Posterior vena cava (tissue), 2 donors: ENCODE measurements at places on chromosomes 13 and 19.

DNA sequence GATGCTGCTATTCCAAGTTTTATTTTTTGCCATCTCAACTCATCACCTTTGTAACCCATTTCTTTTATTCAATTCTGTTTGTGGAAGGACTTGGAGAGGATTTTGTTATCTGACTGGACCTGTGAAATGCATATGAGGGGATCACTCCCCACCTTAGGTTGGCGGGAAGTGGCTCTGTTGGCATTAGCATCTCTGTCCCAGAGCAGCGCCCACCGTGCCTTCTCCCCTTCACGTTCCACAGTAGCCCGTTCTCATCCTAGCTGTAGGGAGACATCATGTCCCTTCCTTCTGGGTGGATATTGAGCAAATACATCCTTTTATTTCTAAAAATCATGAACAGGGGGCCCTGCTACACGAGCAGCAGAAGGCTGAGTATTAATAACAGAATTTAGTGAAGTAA, 330.4 kb downstream of the RFC3 start:
- no peak for DNase-seq

DNA sequence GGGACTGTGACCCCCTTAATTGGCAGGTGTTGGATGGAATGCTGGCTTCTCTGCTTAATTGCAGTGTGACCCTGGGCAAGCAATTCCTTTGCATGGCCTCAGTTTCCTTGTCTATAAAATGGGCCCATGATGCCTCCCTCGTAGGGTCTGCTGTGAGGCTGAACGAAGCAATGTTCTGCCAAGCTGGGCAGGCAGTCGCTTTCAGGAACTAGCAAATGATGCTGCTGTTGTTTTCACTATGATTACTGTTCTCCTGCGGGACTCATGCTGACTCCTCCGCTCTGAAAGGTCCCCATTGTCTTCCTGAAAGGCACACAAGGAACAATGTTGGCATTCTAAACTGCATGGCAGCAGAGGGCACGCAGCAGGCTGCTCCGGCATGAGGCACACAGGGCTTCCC, 6.8 kb downstream of the BICRA start:
- DNase-seq = no peak

- DNase-seq = no peak
These were observed 489.1 kb upstream of the TSHZ3 start for GRCh38 chr19:31838163-31838815.

GRCh38 chr19:31810536-31811109, 461.4 kb upstream of the TSHZ3 start:
- no peak for DNase-seq

GRCh38 chr19:43913383-43913782, 21.7 kb downstream of the ZNF45 start:
- DNase-seq = no peak

GRCh38 chr19:19506592-19506991, 8.8 kb downstream of the TSSK6 start:
- DNase-seq = no peak
